ENCODE measurements at places on chromosomes 3 and 15.

- no peak for DNase-seq
These were observed 65.8 kb upstream of the ICE2 start for GRCh38 chr15:60544581-60545264.

DNA sequence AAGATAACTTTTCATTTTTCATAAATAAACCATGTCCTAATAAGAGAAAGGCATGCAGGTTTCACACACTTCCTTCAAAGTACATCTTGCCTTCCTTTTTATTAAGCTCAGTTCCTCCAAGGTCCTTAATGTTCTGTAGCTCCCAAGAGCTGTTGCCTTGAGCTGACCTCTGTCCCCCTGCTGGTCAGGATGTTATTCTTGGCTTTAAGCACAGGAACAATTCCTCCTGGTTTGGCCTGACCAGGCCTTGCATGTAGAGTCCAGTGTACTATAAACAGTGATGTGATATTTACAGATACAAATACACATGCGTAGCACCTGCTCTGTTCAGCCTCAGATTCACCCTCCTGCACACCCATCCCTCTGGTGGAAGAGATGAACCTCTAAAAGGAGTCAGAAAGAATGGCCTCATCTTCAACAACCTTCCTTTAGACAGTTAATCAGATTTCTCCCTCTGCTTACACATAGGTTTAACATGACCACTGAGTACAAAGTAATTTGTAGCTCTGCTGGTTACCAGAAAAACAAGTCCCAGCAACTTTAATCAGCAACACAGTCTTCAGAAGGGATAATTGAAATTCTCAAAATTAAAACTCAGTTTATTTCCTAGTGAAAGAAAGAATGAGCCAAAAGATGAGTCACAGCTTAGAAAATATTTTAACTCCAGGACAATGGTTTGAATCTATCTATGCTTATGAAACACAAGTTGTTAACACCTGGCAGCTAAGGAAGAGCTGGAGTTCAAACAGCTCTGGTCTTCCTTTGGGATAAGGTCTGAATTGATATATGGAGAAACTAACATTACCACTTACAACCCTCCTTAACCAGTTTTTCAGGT lies 46.5 kb downstream of the PTPN9 start:
- DNase-seq: peak; percentile 45

DNA sequence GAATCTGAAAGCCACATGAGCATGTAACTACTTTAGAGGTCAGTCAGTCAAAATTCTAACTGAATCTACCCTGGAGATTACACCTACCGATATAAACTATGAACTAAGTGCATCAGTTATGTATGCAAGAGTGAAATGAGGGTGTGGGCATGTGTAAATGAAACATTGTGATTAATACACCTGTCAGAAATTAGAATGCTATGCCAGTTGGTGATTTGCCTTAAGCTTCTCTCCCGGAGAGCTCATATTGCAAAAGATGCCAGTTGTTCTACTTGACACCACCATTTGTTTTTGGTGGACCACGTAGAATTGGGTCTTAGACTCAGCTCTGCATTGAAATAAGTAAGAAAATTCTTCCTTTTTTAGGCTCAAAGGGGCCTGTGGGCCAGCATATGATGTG lies 91.0 kb upstream of the KBTBD8 start:
- no peak for DNase-seq

DNA sequence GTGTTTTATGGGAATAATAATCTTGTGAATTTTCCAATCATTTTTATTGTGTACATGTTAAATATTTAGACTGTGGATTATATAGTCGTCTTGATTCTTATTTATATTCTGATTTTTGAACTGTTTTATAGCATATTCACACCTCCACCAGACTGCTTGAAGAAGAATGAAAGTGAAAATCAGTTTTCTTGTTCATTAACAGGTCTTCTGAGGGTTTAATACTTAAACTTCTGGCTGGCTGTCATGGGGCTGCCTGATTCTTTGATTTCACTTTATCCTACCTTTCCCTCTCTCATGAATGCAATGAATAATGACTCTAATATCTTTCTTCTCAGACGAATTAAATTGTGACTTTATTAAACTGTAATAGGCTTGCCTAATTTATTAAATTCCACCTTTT lies 56.2 kb downstream of the ATP2C1 start:
- DNase-seq: no peak

- DNase-seq: no peak
These were observed 18.5 kb upstream of the VPS39 start for GRCh38 chr15:42226648-42227047.

DNA sequence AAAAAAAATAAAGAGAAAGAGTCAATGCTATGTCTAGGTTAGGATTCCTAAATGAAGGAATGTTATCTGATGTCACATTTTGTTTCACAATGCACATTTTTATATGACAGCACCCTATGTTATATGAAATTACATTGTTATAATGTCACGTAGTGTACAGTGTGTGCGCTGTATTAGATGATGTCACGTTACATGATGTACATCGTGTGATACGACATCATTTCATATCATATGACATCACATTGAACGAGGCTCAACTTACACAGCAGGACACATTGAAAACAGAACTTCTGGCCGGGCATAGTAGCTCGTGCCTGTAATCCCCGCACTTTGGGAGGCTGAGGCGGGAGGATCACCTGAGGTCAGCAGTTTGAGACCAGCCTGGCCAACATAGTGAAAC lies 150.0 kb downstream of the OCA2 start:
- no peak for DNase-seq

DNA sequence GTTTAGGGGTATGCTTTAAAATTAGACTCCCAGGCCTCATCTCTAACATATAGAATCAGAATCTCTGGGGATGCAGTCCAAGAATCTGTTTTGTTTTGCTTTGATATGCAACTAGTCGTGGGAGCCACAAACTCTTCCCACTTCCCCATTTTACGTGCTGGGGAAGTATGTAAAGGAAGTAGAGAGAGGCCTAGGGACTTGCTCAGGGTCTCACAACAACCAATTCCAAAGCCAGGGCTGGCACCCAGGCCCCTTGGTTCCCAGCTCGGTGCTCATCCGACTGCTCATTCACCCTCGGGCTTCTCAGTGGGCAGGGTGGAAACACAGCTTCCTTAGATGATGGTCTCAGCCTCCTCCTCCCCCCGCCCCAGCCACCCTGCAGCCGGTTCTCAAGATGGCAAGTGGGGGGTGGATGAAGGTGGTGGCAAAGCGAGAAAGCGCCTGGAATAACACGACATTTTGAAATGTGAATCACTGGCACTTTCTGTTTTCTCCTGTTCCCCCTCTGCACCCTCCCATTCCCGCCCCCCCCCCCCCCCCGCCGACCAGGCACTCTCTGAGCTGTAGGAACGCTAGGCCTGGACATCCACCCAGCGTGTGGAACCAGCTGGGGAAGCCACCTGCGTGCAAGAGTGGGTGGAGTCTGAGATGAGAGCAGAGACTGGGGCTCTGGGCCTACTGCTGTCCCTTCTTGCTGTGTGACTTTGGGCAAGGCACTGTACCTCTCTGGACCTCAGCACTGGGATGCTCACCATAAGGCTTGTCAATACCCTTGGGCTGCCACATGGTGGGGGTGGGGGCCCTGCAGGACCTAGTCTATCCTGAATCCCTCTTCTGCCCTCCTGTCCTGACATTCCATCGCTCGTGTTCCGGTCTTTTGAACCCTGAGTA lies 214.5 kb downstream of the RPLP1 start:
- DNase-seq: no peak

- no peak for DNase-seq
These were observed 4.3 kb upstream of the GPR160 start for GRCh38 chr3:170033489-170033888.

GRCh38 chr3:56825567-56826438 lies 24.1 kb upstream of the ARHGEF3 start:
- no peak for DNase-seq

- no peak for DNase-seq
These were observed 17.4 kb upstream of the MINDY4B start for GRCh38 chr3:150922611-150923010.

DNA sequence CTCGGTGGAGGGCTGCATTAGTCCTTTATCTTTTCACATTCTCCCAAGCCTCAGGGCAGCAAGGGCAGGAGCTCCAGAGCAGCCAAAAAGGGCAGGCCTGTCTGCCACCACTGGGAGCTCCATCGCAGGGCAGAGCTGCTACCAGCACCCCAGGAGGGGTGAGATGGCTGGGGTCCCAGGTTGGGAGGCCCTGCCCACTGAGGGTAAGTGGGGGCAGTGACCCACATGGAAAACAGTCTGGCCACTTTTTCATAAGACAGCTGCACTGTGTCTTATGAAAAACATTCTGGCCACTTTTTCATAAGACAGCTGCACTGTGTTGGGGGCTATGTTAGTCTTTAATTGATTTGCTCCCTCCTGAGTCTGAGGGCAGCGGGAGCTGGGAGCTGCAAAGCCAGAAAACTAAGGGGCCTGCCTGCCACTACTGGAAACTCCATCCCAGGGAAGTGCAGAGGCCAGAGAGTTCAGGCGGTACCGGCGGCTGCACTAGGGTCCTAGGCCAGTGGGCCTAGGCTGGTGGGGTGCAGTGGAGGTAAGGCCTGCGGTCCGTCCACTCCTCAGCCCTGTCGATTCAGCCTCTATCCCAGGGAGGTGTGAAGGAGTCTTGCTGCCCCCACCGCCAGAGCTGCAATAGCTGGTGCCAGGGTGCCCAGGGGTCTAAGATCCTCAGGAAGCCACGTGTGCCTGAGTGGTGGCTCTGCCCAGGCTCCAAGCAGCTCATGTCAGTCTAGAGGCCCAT lies 45.4 kb downstream of the TMCO5A start:
- DNase-seq: no peak

DNA sequence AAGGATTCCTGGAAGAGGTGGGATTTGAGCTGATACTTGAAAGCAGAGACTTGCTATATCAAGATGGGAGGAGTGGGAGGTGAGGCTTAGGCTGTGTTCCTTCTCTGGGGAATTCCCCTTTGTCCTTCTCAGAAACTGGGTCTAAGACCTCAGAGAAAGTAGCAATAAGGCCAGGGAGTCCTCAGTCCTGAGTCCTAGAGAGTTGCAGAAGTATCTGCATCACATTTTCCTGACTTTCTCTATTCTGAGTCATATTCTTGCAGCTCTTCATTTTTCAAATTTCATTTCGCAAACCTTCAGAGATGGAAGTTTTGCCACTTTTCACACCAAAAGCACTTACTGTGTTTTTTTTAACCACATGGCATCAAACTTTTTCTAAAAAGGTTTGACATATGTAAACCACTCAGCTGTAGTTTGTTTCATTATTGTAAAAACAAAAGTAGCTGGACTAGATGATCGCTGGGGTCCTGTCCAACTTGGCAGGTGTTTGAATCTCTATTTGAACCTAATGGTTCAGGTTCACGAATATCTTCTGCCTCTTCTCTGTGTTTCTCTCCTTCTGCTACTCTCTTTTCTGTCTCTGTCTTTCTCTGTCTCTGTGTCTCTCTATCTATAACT lies 21.3 kb downstream of the COLQ start:
- DNase-seq: no peak
